ENCODE measurements at places on chromosomes 7 and 10.

DNA sequence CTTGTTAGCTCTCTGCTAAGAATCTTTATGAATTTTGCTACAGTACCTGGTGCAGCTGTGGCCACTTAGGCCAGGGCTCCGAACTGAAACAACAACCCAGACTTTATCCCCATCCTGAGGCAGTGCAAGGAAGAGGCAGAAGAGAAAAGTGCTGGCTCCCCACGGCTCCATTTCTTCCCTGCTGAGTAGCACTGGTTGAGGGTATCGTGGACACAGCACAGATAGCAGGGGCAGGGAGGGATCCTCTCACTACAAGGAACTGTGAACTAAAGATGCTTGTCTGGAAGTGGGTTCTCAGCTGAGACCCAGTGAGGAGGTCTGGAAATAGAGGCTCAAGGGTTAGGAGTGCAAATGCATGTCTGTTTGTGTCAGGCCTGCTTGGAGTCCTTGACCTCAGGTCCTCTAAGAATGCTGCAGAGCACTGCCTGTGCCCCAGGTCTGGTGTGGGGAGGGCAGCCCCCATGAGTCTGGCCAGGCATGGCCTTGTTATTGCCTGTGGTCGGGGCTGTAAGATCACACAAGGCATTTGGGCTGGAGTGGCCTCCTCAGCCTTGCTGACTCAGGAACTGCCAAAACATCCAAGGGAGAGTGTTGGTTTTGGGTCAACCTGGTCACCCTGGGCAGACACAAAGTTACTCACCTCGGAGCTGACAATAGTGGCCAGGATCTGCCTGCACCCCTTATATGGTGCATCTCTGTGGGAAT lies 58.1 kb downstream of the DMBT1 start:
- no peak for DNase-seq

GRCh38 chr7:46716926-46717325 lies 795.9 kb upstream of the IGFBP3 start:
- DNase-seq: no peak

DNA sequence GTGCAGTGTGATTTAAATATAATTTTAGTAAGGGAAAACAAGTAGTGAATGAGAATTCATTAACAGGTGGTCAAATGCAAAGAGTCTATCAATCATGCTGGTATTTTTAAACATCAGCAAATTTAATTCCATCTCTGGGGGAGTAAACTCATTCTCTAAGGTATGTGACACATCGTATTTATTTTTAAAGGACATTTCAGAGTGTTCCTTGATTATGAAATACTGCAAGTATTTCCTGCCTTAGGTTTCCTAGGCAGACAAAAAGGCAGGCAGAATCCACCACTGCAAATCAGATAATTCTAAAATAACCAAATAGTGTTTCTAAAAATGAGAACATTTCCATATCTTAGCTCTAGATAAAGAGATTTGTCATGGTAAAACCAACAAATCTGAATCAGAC lies 193.8 kb downstream of the LRRTM3 start:
- no peak for DNase-seq

DNA sequence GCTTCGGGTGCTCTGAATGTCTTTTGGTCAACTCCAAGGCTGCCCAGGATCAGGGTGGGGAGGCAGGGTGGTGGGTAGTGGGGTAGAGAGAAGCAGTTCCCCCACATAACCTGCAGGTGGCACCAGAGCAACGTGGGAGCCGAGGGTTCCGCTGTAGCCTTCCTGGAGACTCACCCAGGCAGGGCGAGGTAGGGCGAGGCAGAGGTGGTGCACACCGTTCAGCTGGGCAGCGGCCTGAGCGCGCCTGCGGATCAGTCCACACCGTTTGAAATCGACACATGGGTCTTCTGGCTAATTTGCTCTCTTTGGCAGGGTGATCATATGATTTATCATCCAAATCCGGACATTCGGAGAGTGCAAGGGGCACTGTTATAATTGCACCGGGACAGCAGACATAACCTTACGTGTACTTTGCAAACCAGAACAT lies 41.4 kb upstream of the MAP3K8 start:
- DNase-seq: peak; percentile 81

- peak; percentile 5 for DNase-seq
Measured at GRCh38 chr10:86599729-86600128, 54.6 kb upstream of the OPN4 start.

- DNase-seq: peak; percentile 28
Measured at GRCh38 chr10:44439239-44439957, 54.5 kb upstream of the CXCL12 start.

DNA sequence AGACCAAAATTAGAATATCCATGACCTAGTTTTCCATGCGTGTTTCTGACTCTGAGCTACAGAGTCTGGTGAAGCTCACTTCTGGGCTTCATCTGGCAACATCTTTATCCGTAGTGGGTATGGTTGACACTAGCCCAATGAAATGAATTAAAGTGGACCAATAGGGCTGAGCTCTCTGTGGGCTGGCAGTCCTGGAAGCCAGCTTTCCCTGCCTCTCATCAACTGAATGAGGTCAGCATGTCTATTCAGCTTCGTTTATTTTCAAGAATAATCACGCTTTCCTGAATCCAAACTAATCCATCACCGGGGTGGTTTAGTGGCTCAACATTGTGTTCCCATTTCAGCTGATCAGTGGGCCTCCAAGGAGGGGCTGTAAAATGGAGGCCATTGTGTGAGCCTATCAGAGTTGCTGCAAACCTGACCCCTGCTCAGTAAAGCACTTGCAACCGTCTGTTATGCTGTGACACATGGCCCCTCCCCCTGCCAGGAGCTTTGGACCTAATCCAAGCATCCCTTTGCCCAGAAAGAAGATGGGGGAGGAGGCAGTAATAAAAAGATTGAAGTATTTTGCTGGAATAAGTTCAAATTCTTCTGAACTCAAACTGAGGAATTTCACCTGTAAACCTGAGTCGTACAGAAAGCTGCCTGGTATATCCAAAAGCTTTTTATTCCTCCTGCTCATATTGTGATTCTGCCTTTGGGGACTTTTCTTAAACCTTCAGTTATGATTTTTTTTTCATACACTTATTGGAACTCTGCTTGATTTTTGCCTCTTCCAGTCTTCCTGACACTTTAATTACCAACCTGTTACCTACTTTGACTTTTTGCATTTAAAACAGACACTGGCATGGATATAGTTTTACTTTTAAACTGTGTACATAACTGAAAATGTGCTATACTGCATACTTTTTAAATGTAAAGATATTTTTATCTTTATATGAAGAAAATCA lies 35.5 kb downstream of the CAV1 start:
- no peak for DNase-seq

GRCh38 chr7:2941216-2941859 lies 97.2 kb upstream of the GNA12 start:
- DNase-seq: peak; percentile 58

- DNase-seq: no peak
Measured at GRCh38 chr10:104076743-104077160, 8.9 kb downstream of the COL17A1 start.

GRCh38 chr7:3107228-3107763 lies 63.6 kb upstream of the CARD11 start:
- DNase-seq: no peak

GRCh38 chr7:37768611-37769010 lies 79.8 kb upstream of the NME8 start:
- DNase-seq: no peak

DNA sequence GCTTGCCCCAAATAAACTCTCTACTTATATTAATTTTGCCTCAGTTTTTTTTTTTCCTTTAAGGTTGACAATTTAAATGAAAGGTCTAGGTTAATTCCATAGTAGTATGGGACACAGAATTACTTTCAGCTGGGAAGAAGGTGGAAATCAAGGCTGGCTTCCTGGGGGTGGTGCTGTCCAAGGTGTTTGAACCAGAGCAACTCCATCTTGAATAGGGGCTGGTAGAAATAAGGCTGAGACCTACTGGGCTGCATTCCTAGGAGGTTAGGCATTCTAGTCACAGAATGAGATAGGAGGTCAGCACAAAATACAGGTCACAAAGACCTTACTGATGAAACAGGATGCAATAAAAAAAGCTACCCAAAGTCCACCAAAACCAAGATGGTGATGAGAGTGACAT lies 1190.8 kb upstream of the AUTS2 start:
- no peak for DNase-seq

- no peak for DNase-seq
Measured at GRCh38 chr7:134834689-134835462, 55.4 kb downstream of the CALD1 start.

- DNase-seq: peak; percentile 19
Measured at GRCh38 chr7:6332386-6332785, 60.0 kb upstream of the CYTH3 start.

GRCh38 chr7:36472141-36472729 lies 82.6 kb downstream of the ANLN start:
- DNase-seq: no peak

DNA sequence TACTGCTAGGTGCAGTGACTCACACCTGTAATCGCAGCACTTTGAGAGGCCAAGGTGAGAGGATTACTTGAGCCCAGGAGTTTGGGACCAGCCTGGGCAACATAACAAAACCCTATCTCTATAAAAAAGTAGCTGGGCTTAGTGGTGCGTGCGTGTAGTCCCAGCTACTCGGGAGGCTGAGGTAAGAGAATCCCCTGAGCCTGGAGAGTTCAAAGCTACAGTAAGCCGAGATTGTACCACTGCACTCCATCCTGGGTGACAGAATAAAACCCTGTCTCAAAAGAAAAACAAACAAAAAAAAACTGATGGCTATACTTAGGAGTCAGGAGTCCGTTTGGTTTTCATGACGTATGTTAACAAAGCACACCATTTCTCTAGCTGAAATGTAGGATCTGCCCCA lies 2.9 kb downstream of the SGMS1 start:
- DNase-seq: no peak

DNA sequence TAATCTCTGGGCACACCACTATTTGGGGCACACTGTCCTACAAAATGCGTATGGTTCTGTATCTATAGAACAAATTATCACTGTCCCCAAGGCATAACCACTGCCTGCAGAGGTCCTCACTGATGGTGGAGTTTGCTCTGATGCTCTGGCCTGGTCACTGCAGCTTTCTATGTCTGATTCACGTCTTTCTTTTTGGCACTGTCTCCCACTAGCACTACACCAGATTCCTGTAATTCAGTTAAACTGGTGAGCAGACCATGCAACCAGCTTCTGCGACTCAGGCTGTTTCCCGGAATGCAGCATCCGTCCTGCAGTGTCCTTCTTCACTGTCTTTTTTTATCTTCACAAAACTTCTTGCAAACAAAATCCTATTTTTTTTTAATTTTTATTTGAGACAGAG lies 112.8 kb downstream of the KLF6 start:
- no peak for DNase-seq

- peak; percentile 67 for DNase-seq
Measured at GRCh38 chr10:88157981-88158465, 294.6 kb downstream of the PTEN start.

DNA sequence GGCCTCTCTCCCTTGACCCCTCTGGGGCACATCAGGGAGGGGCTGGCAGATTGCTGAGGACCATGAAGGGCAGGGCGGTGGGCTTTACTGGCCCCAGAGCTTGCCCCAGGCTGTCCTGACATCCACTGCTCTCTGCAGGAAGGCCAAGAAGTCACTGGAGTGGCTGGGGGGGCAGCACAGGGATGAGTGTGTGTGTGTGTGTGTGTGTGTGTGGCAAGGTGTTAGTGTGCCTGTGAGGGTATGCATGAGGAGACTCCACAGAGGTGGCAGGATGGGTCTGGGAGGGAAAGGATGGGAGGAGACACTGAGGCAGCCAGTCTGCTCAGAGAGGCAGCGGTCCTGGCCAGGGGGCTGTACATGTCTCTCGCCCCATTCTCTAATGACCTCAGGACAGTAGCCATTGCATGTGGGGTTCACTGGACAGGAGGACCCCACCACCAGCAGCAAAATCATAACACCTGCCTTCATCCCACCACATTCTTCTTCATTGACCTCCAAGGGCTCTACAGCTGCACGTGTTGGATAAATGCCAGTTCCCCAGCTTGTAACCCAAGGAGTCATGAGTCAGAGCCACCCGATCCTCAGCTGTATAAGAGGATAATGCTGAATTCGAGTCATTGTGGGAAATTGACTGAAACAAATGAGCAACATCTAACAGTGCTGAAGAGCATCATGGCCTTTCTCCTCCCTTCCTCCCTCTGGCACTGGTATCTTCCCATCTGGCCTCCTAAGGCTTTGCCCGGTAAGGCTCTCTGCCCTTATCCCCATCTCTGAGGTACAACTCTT lies 720.5 kb downstream of the GRID1 start:
- no peak for DNase-seq

- no peak for DNase-seq
Measured at GRCh38 chr10:17352583-17352982, 101.8 kb downstream of the ST8SIA6 start.

DNA sequence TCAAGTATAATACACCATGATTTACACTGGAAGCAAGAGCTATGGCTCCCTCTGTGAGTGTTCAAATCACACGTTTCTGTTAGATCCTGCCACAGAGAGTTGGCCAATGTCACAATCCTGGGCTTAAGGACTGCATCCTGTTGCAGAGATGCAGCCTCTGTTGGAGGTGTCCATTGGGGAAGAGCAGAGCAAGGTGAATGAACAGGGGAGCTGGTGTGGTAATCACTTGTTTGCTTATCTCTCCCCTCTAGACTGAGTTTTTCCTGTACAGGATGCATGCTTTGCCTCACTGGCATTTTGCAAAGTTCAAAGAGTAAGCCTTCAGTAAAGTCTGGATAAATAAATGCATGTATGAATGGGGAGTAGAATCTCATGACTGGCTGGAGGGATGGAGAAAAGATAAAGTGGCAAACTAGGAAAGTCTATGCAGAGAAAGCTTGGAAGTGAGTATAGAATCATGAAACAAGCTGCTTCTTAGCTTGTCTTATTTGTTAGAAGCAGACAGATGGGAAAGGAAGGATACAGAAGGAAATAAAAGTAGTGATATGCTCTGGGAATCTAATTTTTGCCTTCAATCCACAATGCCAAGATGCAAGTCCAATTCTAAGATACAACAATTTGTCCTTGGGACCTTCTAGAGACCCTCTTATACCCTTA lies 605.9 kb downstream of the KCNMA1 start:
- no peak for DNase-seq

DNA sequence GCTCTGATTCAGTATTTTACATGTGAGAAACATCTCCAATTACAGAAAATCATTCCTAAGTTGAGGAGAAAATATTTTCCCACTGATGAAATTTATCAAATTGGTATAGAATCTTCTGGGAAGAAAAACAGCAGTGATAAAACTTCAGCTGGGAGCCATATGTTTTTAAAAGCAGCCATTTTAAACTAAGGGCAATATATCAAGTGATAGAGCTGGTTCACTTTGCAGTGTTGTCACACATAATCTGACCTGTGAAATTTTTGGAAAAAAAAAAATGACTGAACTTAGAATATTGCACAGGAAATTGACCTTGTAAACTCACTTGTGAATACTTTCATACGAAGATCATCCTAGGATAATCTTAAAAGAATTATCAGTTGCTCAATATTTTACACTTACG lies 10.5 kb upstream of the EZH2 start:
- no peak for DNase-seq
